Mesothelial cell of epicardium (in vitro differentiated cells): ENCODE measurements at places on chromosomes 11 and 22.

DNA sequence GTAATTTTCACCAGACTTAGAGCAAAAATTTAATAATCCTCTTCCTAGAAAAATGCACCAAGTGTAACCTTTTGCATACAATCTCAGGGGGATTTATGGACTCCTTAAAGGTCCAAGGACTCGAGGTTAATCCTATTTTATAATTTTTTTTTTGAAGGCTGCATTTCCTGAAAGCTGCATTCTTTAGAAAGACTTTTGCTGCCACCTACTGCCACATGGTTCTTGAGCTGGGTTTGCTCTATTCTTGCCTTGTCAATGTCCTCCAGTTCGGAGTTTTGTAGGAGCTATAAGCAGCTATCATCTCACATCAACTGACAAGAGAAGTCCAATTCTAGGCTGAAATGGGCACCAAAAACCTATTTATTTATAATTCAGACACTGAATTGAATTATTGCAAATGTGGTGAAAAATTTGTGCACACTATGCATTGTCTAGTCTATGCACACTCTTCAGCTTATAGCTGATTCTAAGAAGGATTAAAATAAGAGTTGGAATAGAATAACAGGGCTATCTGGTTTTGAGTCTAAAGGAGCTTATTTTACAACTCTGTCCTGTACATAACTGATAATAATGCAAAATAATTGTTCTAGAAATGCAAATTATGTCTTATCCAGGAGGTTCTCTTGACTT, 31.3 kb downstream of the TRAF6 start:
- no peak for DNase-seq
- no peak overlapping the region for H3K4me3 ChIP-seq
- no peaks in the 10 kb centered on the region for H3K27me3 ChIP-seq
- H3K27ac ChIP-seq, result no peak overlapping the region
- peaks cover 3% of the 10 kb centered on the region for H3K4me1 ChIP-seq

DNA sequence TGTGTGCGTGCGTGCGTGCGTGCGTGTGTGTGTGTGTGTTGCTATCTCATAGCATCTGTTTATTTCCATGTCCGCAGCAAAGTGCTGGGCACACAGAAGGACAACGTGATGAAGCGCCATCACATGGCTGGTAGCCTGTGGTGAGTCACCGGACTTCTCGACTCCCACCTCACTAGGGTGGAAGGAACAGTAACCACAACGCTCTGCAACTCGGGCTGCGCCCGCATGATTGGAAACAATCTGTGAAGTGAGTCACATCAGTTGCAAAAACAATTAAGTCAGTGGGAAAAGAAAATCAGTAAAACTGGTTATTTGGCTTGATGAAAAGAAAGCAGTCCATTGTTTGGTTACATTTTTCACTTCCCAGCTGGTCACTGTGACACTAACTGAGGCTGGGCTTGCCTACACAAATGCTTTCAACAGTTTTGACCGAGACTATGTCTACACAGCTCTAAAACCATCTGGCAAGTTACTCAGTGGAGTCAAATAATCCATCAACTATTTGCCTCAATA, 437.3 kb upstream of the CADM1 start:
- no peak for DNase-seq
- H3K27me3 ChIP-seq, result peaks cover 58% of the 10 kb centered on the region
- H3K27ac ChIP-seq, result no peak overlapping the region
- H3K36me3 ChIP-seq, result no peaks in the 10 kb centered on the region
- H3K4me1 ChIP-seq, result peaks cover 8% of the 10 kb centered on the region

- H3K27me3 ChIP-seq, result no peaks in the 10 kb centered on the region
- no peaks in the 10 kb centered on the region for H3K36me3 ChIP-seq
- H3K27ac ChIP-seq, result no peak overlapping the region
- no peak overlapping the region for H3K4me3 ChIP-seq
- DNase-seq, result no peak
- peaks cover 5% of the 10 kb centered on the region for H3K4me1 ChIP-seq
Measured at GRCh38 chr11:76891793-76892192, 31.1 kb downstream of the ACER3 start.

GRCh38 chr11:90737444-90738050, 514.7 kb upstream of the CHORDC1 start:
- peaks cover 19% of the 10 kb centered on the region for H3K27me3 ChIP-seq
- no peaks in the 10 kb centered on the region for H3K36me3 ChIP-seq
